NCI-H1105 (cell line): ENCODE measurements at places on chromosomes 16 and 17.

DNA sequence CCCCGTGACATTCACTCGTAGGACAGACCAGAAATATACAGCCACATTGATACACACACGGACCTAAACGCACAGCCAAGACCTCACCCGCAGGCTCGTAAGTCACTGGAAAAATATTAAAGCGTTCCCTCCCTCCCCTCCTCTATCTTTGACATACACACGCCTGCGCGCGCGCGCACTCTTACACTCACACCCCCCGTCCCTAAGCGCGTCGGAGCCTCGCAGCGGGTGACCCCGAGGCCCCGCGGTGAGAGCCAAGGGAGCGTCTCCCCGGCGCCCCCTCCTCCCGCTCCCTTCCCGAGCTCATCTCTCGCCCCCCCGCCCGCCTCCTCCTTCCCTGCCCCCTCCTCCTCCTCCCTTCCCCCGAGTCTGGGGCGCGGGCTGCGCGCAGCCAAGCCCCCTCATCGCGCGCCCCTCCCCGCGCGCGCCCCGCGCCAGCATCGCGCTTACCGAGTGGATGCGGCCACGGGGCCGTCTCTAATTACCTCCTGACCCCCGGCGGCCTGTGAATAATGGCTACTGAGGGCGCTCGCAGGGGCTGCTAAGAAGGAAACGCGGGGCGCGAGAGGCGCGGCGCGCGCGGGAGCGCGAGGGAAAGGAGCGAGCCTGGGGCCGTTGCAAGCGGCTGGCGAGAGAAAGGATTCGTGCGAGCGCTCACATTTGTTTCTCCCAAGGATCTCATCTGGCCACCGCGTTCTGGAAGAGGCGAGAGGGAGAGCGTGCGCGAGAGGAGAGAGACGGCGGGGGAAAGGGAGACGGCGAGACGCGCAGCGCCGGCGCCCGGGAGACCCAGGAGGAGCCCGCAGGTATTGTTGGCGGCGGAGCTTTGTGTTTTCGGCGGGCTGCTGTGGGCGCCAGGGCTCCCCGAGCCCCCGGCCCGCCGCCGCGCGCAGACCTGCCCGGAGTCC, 42.4 kb downstream of the RAI1 start:
- DNase-seq: no peak

- no peak for DNase-seq
These were observed 19.7 kb upstream of the ZNF652 start for GRCh38 chr17:49381793-49382192.

- DNase-seq: peak; percentile 3
These were observed 419.1 kb downstream of the CA10 start for GRCh38 chr17:51739245-51739886.

GRCh38 chr17:75854881-75855309, 240 bp downstream of the WBP2 start:
- DNase-seq: no peak

- no peak for DNase-seq
These were observed 478.6 kb downstream of the MAF start for GRCh38 chr16:79121906-79122305.

GRCh38 chr17:38461683-38462082, 33.4 kb downstream of the ARHGAP23 start:
- DNase-seq: no peak

DNA sequence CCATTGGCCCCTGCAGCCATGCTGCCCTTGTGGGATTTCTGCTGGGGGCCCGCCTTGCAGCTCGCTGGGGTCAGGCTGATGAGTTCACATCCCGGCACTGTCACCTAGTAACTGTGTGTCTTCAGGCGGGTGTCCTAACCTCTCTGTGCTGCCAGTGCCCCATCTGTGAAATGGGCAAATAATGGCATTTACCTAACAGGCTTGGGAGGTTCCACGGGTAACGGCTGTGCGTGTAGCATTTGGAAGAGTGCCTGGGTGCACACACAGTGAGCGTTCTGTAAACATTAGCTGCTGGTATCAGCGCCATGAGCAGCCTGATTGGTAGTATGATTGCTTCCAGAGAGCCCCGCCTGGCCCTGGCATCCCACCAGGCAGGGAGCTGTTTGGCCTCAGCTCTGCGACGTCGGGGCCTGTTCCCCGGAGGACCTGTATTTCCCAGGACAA, 167.3 kb upstream of the GSE1 start:
- no peak for DNase-seq

DNA sequence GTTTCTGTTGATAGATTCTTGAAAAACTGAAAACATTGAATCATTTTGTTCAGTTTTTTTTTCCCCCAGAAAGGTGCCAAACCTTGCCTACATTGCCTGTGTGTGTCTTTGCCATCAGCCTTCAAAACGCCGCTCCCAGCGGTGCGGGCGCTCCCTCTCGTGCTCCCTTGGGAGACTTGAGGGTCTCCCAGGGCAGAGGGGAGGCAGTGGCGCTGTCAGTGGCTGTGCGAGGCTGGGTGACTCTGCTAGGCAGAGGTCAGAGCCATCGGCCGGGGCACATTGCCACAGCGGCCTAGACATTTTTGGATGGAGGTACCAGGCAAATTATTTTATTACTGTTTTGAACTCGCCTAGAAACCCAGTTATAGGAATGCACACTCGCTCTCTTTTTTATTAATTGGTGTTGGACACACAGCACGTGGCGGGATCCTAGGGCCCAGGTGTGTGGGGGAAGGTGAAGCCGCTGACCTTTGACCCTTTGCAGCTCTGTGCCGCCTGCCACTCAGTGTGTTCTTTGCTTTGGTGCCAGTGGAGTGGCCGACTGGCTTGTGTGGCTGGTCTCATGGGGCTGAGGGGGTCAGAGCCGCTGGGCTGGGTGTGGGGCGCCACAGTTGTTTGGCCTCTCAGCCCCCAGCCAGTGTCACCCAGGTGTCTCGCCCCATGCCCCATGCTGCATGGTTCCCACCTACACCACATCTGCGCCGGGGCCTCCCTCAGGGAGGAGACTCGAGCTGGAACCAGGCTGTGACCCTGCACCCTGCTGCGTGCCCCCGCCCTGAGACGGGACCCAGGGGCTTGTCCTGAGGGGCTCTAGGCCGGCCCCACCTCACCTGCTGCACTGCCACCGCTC, 115.7 kb downstream of the BANP start:
- no peak for DNase-seq

DNA sequence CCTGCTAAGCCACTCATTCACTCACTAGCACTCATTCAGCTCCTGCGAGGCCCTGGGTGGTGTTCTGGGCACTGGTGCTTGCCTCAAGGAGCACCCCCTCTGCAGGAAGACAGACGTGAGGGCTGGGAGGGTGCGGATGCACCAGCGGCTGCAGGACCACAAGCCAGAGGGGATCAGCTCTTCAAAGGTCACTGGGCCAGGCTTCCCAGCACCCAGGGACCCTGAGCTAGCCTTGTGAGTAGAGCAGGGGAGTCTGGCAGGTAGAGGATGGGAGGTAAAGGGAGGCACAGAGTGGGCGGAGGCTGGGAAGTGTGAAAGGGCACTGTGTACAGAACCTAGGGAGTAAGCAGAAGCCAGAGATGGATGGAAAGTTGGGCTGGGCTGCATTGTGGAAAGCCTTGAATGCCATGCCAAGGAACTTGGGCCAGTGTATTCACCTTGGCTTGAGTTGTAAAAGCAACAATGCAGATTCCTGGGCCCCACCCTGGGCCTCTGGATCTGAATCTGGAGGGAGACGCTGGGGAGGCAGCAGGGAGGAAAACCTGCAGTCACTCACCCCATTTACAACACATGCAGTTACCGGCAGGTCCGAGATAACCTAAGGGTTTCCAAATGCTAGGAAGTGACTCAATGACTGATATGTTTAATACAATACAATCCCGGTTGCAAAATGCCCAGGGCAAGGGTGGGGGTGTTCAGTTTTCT, 1.7 kb downstream of the IL4R start:
- DNase-seq: no peak

DNA sequence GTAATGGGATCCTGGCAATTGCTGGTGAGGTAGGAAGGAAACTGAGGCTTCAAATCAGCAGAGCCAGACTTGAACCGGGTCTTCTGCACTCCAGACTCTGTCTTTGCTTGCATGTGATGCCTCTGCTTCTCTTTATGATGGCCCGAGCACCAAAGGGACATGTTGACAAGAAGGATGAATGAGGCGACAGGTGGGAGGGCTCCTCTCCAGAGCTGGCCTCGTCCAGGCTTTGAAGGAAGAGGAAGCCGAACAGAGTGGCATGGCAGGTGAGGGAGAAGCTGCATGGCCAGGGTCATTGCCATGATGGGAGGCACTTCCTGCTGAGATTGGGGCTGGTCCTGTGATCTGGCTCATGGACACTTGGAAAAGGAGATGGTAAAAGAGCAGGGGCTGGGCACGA, 40.8 kb downstream of the AKAP1 start:
- DNase-seq: no peak

DNA sequence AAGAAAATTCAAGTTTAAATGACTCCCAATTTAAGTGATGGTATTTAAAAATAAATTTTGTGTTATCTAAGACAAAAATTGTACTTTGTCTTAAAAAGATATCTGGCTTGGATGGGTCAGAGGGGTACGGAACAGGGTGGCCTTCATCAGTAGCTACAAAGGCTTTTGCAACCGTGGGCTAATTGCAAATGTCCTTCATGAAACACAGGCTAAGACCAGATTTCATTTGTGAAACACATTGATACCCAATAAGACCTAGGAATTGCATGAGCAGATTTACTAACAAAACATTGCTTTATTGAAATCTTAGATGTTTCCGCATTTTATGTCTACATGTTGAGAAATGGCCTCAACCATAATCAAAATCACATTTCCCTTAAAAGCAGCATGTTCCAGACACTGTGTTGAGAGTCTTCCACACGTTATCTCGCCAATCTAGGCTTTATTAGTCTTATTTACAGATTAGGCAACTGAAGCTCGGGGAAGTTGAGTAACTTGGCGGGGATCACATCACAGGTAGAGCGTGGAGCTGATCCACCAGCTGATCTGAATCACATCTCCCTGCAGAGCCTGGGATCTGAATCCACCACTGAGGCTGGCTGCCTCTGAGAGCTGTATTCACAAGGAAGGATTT, 21.8 kb downstream of the FBXO39 start:
- DNase-seq: no peak

GRCh38 chr17:73436954-73437353, 125.2 kb upstream of the CDC42EP4 start:
- no peak for DNase-seq

GRCh38 chr16:46711106-46712058, 21.9 kb downstream of the ORC6 start:
- DNase-seq: no peak

- DNase-seq: no peak
These were observed 14.1 kb downstream of the COL1A1 start for GRCh38 chr17:50187394-50187725.

DNA sequence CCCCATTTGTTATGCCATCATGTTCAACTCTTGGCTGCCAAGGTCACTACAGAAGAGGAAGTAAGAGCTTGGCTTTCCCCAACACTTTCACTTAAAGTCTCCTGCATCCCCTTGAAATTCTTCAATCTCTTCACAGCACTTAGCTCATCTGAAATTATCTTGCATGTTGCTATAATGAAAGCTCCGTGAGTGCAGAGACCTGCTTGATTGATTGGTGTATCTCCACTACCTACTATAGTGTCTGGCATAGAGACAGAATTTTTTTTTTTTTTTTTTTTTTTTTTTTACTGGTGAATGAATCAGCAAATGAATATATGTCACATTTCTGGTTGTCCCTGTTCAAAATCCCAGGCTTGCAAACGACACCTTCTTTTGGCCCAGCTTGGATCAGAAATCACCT, 1.9 kb upstream of the SDR42E1 start:
- no peak for DNase-seq

DNA sequence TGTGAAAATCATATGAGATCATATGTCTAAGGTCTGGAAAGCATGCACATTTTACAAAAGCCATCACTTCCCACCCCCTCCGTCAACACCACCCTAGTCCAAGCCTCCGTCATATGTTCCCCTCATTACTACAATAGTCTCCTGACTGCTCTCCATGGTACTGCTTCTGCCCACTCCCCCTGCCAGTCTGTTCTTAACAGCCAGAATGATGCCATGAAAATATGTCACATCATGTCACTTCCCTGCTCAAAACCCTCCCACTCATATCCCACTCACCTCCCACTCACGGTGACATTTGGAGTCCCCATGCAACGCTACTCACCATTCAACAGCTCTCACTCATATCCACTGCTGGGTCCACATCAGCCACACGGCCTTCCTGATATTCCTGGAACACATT, 432.3 kb downstream of the XYLT1 start:
- DNase-seq: no peak

DNA sequence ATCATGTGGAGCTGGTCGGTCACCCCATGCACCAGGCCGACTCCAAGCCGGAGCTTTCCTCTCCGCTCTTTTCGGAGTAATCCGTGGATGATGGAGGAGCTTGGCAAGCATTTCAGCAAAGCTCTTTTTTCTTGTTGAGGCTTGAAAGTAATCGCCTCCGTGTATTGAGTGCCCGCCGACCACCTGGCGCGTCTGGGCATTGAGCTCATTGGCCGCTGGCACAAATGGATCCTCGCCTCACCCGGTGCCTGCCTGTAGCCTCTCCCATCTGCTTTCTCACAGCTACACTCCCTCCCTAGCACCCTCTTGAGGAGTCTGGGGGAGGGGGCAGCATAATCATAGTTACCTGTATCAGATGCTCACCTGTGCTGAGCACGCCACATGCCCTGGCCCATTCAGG, 148.9 kb downstream of the CMIP start:
- DNase-seq: peak; percentile 90

DNA sequence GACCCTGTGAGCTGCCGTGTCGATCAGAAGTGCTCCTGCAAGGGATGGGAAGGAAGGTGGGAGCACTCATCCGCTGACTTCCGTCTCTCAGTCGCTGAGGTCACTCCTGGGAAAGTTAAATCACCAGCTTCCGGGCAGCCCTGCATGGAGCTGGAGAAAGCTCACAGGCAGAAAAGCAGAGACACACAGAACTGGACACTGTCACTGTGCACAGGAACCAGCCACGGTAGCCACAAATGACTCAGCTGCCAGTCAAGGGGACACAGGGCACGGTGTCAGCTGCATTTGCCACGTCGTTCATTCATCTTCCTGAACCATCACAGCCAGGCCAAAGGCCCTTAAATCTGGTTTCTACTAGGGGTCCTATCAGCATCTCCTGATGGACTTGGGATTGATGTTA, 226.4 kb upstream of the PSMD7 start:
- no peak for DNase-seq

GRCh38 chr16:11207646-11208045, 48.4 kb downstream of the SOCS1 start:
- DNase-seq: no peak

DNA sequence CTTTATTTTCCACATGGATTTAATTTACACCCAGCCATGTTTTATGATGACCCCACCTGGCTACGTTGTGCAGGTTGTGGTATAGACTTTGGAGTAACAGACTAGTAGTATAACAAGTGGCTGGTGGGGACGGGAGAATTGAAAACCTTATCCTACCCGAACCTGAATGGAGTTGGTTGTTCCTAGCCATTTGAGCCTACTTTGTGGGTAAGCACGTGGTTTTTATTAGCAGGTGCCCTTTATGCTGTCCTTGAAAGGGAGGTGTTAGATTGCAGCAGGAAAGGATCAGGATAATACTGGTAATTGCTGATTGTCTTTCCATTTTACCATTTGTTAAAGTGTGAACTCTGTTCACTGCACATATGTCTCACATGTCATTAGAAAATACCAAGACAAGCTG, 31.9 kb upstream of the PHAF1 start:
- DNase-seq: no peak
